ENCODE measurements at places on chromosomes 1 and 21.

- DNase-seq = no peak
Measured at GRCh38 chr1:3573500-3573899, 37.8 kb downstream of the MEGF6 start.

DNA sequence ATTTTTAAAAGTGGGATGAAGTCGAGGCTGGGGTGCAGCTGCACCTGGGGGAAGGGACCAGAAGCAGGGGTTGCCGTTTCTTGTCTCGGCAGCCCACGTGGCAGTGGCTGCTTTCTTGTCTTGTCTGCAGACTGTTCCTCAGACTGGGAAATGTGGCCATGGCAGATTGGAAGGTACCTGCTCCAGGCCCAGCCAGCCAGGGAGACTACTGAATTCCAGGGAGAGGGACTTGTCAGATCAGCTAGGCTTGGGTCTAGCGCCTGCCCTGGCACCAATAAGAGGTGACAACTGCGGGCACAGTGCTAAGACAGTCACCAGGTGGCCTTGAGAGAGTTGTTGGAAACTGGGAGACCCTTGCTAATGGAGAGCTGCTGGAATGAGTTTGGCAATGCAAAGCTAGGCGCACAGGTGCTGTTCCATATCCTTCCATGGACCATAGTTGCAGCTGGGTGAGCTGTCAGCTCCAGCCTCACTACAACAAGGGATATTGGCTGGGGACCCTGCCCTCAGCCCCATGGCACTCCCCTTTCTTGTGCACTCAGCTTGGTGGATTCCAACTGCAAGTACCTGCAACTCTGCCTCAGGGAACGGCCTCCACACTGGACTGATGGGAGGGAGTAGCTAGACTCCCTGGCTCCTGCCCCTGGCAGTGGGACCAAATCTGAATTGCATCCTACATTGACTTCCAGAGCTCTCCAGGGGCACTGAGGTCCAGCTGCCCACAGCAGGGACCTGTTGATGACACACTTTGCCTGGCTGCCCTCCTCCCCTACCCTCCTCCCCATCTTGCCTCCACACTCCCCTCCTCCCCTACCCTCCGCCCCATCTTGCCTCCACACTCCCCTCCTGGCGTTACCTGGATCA lies 9.9 kb upstream of the IL22RA1 start:
- DNase-seq = no peak

- peak; percentile 65 for DNase-seq
Measured at GRCh38 chr1:245837718-245838117, 669.4 kb downstream of the SMYD3 start.

DNA sequence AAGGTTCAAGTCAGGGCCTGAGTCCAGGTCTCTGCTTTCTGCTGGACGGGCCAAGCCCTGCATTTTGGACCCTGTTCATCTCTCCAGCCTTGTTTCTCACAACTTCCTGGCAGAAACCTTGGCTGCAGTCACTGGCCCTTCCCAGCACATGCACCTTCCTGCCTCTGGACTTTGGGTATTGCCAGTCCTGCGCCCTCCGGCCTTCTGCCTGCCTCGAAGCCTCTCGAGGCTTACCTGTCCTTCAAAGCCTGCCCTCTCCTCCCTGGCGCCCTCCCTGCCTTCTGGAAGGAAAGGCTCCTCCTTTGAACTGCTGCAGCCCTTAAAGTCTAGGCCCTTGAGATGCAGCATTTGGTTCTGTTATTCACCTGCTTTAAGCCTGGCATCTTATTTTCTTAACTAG lies 52.8 kb downstream of the HTR6 start:
- DNase-seq = no peak

- DNase-seq = no peak
Measured at GRCh38 chr1:243595527-243596210, 254.4 kb downstream of the AKT3 start.

DNA sequence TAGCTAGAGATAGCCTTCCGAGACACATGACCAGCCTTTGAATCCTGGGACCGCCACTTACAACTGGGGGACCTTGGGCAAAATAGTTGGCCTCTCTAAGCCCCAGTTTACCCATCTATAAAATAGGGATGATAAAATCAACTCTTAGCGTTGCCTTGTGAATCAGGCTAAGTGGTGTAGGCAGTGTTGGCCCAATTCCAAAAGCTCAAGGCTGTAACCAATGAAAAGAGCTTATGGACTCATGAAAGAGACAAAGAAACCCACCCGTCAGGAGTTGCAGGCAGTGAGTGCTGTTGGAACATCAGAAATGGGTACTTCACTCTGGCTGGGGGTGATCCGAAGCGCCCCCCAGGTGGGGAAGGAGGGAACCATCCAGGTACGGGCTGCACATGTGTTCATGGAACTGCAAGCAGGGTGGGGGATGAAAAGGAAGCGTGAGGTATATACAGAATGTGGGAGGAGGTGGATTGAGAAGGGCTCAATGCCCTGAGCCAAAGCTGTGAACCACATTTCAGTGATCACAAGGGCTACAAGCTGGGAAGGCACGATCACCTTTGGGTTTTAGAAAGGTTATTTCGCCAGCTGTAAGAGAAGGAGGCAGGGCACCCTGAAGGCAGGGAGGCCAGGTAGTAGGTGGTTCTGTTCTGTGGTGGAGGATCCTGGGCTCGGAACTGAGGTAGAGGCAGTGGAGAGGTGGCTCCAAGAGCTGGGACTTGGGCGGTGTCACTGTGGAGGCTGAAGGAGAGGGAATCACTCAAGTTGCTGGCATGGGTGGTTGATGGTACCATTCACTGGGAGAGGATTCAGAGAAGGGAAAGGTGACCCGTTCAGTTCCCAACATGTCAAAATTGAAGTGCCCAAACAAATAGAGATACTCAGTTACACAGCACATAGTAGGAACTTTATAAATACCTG lies 11.4 kb upstream of the KIAA1614 start:
- DNase-seq = no peak

DNA sequence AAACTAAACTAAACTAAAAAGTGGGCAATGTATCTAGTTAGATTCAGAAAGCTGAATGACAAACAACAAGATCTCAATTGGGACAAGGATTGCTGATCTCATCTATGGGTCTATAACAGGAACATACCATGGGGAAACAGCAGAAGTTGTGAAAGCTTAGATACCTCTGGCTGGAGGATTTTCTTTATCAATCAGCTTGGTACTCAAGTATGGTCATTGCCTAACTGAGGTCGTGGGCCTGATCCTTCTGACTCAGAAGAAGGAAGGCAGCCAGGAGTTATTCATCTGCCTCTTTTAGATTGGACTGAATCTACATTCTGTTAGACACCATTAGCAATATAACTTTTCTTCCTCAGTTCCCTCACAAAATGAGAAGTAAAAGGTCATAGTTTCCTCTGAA lies 39.7 kb downstream of the DNTTIP2 start:
- DNase-seq = peak; percentile 84

GRCh38 chr1:228272831-228273571 lies 65.2 kb downstream of the OBSCN start:
- no peak for DNase-seq

DNA sequence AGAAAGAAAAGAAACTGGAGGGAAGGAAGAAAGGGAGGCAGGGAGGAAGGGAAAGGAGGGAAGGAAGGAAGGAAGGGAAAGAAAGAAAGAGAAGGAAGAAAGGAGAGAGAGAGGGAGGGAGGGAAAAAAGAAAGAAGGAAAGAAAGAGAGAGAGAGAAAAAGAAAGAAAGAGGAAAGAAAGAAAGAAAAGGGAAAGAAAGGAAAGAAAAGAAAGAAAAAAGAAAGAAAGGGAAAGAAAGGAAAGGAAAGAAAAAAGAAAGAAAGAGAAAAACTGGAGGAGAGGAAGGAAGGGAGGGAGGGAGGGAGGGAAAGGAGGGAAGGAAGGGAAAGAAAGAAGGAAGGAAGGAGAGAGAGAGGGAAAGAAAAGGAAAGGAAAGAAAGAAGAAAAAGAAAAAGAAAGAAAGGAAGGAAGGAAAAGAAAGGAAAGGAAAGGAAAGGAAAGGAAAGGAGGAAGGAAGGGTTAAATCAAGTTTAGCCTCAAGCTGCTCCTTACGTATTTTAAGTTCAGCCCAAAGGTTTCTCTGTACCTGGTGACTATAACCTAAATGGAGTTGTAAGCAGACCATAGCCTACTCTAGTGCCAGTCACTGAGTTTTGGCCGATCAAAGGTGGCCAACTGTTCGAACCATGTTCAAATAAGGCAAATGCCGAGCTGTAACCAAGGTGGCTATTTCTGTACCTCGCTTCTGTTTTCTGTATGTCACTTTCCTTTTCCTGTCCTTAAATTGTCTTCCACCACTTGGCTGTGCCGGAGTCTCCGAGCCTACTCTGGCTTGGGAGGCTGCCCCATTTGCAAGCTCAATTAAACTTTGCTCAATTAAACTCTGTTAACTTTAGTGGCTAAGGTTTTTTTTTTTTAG lies 37.8 kb upstream of the TMPRSS2 start:
- no peak for DNase-seq

GRCh38 chr1:202160377-202160940 lies at the start of gene PTPN7:
TSS of gene PTPN7 (minus strand) at chr1:202160602. CDS start at chr1:202159402, 1,200 bp downstream.
- no peak for DNase-seq

DNA sequence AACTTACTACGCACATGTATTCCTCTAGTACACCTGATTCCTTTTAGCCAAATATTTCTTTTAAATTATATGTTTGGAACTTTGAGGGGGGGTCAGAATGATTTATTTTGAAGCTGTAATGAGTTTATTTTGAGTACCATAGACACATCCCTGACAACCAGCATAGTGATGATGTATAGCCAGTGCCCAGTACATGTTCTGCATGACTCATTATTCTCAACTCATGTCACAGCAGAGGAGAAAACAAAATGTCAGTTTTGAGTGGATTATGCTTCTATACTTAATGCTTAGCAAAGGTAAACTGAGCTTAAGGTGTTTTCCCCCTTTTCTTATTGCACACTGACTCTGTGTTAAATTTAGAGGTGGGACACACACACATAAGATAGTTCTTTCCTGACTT lies 22.4 kb upstream of the LEPR start:
- DNase-seq = no peak

DNA sequence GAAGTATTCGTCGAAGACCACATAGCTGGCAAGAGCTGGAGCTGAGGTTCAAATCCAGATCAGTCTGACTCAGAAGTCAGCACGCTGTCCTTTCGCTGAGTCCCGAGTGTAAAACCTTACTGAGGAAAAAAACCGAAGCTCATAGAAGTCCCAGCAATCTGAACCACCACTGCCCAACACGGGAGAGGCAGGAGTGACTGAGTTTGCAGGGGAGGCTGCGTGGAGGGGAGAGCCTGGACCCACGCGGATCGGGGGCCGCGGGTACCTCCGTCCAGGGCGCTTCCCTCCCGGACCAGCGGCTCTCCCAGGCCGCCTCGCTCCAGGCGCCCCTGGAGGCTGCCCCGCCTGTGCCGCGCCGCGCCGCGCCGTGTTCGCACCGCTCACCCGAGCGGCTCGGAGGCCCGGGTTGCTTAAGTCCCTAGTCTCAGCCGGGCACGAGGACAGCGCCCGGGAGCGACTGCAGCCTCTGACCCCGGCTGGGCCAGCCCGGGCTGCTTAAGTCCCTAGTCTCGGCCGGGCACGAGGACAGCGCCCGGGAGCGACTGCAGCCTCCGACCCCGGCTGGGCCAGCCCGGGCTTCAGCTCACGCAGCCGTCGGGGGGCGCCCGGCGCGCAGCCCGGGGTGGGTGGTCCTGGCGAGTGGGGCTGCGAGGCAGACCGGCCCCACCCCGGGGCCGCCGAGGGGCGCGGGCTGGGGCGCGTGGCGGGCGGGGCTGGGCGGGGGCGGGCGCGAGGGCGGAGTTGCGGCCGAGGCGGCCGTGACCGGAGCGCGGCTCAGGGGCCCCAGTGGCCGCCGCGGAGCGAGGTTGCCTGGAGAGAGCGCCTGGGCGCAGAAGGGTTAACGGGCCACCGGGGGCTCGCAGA lies at the start of gene ADAMTSL4:
Gene ADAMTSL4, plus strand, starts transcription at position 777 of the 864 bp plus-strand sequence. CDS start 2,881 bp downstream, outside the sequence.
- DNase-seq = peak; percentile 80

GRCh38 chr1:94270801-94271203 lies 33.4 kb upstream of the ARHGAP29 start:
- no peak for DNase-seq

DNA sequence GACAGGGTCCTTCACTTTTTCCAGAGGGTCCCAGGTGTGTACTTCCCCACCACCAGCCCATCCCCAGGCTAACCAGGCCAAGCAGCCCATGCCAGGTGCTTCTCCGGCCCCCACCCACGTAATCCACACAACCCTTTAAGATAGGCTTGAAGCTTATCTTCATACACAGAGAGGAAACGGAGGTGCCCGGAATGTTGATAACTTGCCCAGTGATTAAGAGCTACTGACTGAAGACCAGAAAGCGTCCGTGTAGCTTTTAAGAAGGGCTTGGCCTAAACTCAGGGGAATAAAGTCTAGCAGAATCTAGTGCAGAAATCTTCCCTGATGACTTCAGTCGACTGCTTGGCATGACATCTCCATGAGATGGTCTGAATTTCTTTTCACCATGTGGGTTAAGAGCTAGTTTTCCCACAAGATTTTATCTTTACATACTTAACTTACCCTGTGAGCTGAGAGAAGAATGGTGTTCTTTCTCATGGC lies 138.7 kb downstream of the GALNT2 start:
- peak; percentile 24 for DNase-seq

DNA sequence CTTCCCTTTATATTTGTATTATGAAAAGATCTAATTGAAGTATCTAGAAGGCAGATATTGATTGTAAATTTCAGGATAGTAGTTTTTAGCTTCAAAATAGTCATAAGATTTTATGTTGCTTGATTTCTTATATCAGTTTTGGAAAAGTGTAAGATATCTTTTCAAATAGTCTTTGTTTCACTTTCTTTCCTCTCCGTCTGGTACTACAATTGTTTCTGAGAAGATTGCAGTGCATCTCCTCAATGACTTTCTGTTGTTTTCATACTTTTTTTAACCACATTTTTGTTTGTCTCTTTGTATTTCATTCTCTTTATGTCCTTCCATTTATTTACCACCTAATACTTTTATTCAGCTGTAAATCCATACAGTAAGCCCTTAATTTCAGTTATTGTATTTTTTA lies 964.6 kb upstream of the B3GALT2 start:
- no peak for DNase-seq

- DNase-seq = no peak
Measured at GRCh38 chr21:16370186-16370585, 640.4 kb downstream of the USP25 start.

GRCh38 chr21:46206163-46207005 lies 22.1 kb upstream of the SPATC1L start:
- no peak for DNase-seq

- DNase-seq = no peak
Measured at GRCh38 chr1:33460947-33461629, 11.4 kb upstream of the ZSCAN20 start.

GRCh38 chr1:115189814-115190539 lies 100.7 kb upstream of the TSPAN2 start:
- peak; percentile 84 for DNase-seq

- DNase-seq = no peak
Measured at GRCh38 chr1:116415699-116416533, 42.9 kb downstream of the ATP1A1 start.

GRCh38 chr1:162389021-162389818 lies 7.7 kb downstream of the C1orf226 start:
- DNase-seq = no peak

DNA sequence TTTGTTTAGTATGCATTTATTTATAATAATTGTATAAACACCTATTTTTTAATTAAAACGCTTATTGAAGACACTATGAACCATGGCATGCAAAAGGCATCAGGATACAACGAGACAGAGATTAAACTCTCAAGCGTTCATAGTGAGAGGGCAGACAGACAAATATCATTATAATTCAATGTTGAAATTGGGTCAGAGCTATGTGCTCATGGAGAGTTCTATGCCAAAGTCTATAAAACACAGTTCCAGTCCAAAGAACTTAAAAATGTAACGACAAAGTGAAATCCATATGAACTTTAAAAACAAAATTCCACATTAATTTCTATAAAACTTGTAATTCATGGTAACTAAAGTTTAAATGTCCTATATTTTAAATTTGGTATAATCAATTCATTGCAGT lies 724.0 kb downstream of the LTN1 start:
- no peak for DNase-seq

- DNase-seq = no peak
Measured at GRCh38 chr21:46128106-46128932, 27.1 kb downstream of the FTCD start.

GRCh38 chr1:57966340-57966739 lies 542.5 kb upstream of the DAB1 start:
- no peak for DNase-seq

All from AG20443 (cell line).